ENCODE measurements at places on chromosomes 1 and 21. TPM values are rescaled to one million over a fixed set of nuclear protein-coding genes. Genes with fewer than 3 reads are reported as not detected.
A peak's percentile ranks its signal among the peaks of the same experiment; 100 is the strongest.

Gene RGS4
- 2.3 TPM for polyA plus RNA-seq

GRCh38 chr1:157482174-157482573, 70.1 kb downstream of the FCRL5 start:
- DNase-seq: no peak

DNA sequence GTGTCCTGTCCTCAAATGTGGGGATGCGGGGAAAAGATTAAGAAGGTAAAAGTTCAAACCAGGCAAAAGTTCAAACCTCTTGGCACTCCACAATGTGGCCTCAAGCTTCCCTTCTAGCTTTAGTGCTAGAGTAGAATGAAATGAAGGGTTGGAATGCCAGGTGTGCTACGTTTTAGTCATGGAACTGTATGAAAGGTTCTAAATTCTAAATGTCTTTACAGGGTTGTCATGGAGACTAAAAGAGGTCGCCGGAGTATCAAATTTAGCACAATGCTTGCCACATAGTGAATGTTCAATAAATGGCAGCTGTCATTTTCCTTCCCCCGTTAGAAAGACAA, 57.2 kb upstream of the LRRC8D start:
- DNase-seq: no peak

Gene TGFB2
- 67.6 TPM for polyA plus RNA-seq

- DNase-seq: peak; percentile 54
Measured at GRCh38 chr1:102853136-102853535, 255.2 kb downstream of the COL11A1 start.

Gene AGBL4
- 0.21 TPM for polyA plus RNA-seq

DNA sequence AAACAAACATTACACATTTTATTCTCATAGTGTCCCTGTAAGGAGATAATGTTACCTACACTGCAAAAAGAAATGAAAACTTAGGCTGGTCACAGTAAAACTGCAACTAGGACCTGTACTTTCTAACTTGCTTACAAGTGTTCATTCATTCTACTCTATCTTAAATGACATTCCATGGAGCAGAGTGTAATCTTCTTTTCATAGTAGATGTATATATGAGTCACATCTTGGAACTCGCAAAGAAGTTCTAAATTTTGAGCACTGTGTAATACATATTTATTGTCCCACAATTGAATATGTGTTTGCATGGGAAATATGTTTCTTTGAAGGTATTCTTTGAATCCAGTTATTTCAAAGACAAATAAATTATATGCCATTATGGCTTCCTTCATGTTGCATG, 1258.5 kb upstream of the ADGRL2 start:
- DNase-seq: no peak

- DNase-seq: no peak
Measured at GRCh38 chr1:150150133-150151021, 661 bp downstream of the PLEKHO1 start.

Gene MIXL1
- 0.59 TPM for polyA plus RNA-seq

DNA sequence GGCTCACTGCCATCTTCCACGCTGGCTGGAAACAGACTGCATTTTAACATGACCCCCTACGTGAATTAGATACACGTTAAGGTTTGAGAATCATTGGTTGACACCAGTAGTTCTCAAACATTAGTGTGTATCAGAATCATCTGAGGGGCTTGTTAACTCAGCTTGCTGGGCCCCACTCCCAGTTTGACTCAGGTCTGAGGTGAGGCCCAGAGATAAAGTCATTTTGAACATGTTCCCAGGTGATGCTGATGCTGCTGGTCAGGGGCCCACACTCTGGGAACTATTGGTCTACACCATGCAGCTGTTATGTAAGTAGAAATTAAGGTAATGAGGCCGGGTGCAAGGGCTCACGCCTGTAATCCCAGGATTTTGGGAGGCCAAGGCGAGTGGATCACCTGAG, 1.3 kb downstream of the LSM10 start:
- DNase-seq: no peak

Gene RNF186
- polyA plus RNA-seq: not detected

- no peak for DNase-seq
Measured at GRCh38 chr1:199460933-199461332, 566.6 kb upstream of the NR5A2 start.

DNA sequence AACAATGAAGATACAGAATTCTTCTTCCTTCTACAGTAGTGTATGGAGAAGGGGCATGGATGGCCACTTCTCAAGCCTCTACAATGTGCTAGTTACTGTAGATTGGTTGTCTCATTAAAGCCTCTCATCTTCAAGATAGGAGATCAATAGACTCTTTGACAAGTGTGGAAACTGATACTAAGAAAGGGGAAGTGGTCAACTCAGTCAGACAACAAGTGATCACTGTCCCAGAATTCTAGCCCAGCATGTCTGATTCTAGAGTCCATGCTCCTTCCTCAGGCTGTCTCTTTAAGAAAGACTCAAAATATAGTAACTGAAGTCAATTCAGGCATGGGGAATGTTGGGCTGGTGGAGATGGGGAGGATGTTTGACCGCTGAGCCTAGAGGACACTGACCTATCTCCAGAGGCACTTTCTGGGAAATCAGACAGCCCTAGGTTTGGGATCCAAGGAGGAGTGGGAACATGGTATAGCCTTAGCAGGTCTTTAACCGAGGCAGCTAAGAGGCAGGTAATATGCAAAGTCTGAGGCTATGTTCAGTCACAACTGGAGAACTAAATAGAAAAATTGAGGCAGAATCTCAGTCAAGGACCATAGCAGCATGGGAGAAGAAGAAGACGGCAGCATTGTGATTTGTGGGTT, 39.3 kb upstream of the EYA3 start:
- no peak for DNase-seq

GRCh38 chr1:9376886-9377333, 84.2 kb downstream of the SPSB1 start:
- peak; percentile 36 for DNase-seq

Gene DNAI4
- polyA plus RNA-seq: 4.0 TPM

GRCh38 chr1:110081061-110081460, 10.6 kb upstream of the ALX3 start:
- DNase-seq: no peak

DNA sequence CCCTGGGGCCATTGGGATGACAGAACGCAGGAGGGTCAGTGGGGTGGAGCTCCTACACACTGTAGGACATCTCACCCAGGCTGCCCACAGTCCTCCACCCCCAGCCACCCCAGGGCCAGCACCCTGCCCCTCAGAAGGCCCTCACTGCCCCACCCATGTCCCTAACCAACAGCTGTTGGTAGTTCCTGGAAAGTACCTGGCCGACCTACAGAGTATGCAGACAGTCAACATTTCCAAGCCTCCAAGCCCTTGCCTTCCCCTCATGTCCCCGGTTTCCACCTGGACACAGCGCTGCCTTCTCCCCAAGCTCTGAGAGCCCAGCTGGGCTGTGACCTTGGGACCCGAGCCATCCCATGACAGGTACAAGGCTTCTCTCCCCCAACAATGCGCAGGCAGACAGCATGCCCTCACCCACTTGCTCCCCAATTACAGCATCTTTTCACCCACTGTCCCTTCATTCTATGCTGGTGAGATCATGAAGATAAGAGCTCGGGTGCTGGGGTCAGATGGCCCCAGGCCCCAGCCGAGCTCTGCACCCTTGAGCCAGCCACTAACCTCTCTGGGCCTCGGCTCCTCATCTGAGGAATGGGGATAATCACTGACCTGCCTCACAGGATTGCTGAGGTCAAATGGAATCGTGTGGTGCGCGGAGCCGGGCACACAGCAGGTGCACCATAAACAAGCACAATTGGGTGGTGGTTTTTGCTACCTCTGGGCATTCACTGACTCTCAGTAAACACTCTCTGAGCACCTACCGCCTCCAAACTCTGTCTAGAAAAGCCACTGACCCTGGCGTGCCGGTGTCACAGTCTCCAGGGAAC, 11.2 kb downstream of the LAPTM5 start:
- DNase-seq: no peak

DNA sequence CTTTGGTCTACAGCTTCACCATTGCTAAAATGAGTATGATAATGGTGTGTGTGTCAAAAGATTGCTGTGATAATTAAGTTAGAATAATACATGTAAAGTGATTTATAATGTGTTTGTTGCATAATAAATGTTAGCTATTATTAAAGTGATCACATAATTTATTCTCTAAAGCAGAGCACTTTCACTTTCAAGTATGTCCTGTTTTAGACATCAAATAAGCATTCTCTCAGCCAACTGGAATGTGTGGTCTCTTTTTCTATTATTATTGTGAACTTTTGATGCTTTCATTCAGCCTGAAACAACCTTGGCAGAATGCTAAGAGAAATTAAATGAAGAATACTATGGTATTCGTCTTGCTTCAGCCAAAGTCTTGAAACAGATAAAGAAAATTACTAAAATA, 102.8 kb upstream of the COL11A1 start:
- DNase-seq: no peak

GRCh38 chr1:207172885-207173284, 68.9 kb downstream of the C4BPA start:
- no peak for DNase-seq

Gene GJA8
- not detected for polyA plus RNA-seq

- no peak for DNase-seq
Measured at GRCh38 chr1:195188821-195189220, 1419.4 kb downstream of the KCNT2 start.

DNA sequence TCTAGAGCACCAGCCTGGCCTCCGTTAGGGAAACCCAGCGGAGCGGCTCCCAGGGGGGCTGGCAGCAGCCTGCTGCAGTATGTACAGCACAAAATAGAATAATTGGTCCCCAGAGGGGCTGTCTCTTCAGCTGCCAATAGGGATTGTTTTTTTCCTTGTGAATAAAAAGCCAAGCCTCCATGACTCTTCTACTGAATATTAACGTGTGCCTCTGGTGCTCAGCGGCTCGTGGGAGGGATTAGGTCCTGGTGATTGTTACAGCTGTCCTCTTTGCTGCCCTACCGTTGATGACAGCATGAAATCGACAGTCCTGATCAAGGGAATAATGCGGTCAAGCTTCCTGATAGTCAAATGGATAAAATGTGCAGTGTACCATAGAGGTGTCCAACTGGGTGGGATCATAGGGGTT, 190.7 kb upstream of the RUNX1 start:
- DNase-seq: no peak

GRCh38 chr1:244665771-244666217, 12.9 kb downstream of the DESI2 start:
- DNase-seq: no peak

Gene OR2L13
- polyA plus RNA-seq: not detected

GRCh38 chr1:29196863-29197589, 15.3 kb upstream of the SRSF4 start:
- DNase-seq: no peak

DNA sequence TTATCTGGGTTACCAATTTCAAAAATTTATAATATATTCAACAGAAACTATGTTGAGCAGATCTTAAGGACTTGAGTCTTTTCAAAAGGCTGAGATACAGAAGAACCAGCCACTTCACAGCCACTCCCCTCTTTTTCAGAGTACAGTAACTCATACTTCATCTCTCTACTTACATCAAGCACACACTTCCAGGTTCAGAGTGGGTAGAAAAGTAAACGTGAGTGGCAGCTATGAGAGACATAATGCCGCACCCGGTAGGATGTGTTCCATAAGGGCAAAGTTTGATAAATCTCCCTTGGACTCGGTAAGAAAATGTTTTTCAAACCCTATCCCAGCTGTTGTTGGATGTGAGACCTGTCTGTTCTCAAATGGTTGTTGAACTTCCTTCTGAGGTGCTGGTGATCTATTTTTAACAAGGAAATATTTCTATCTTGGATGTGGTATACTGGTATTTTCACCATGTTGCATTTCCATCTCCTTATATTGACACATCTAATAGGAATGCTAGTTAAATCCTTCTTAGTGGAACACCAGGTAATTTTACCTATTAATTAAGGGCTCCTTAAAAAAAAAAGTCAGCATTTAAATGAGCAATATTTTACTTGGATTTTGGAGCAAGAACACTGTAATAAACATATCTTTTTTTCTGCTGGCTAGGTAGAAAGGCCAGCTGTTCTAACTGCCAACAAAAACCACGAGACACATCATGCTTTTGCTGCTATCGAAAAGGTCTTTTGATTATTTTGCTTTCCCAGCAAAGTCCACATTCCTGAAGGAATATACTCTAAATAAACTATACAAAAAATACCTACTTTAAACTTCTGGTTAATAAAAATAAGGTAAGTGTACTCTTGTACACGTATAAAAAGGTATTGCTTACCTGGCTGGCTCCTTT, 28.2 kb downstream of the CNN3 start:
- DNase-seq: no peak

GRCh38 chr1:43973981-43974442, 748 bp upstream of the ATP6V0B start:
- no peak for DNase-seq
